ENCODE measurements at places on chromosomes 3 and 15. TPM values are rescaled to one million over a fixed set of nuclear protein-coding genes. Genes with fewer than 3 reads are reported as not detected.

The ZBED2 gene
- total RNA-seq = not detected

The POPDC2 gene
- 0.19 TPM for total RNA-seq

The CYP11A1 gene
- 1.9 TPM for total RNA-seq

The CHRD gene
- total RNA-seq = 0.63 TPM

The ROBO2 gene
- total RNA-seq = 2.0 TPM

The ZBTB47 gene
- total RNA-seq = 4.0 TPM

The C3orf49 gene
- total RNA-seq = not detected

The PXYLP1 gene
- 17.6 TPM for total RNA-seq

DNA sequence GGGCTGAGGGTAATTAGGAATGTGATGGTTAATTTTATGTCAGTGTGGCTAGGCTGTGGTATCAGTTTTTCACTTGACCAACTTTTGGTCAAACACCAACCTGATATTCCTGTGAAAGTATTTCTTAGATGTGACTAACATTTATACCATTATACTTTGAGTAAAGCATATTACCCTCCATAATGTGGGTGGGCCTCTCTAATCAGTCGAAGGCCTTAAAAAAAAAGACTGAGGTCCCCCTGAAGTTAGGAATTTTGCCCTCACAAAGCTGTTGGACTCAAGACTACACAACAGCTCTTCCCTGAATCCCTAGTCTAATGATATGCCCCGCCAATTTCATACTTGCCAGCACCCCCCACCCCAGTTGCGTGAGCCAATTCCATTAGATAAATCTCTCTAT lies 12.5 kb downstream of the SLMAP start:
- DNase-seq = no peak

DNA sequence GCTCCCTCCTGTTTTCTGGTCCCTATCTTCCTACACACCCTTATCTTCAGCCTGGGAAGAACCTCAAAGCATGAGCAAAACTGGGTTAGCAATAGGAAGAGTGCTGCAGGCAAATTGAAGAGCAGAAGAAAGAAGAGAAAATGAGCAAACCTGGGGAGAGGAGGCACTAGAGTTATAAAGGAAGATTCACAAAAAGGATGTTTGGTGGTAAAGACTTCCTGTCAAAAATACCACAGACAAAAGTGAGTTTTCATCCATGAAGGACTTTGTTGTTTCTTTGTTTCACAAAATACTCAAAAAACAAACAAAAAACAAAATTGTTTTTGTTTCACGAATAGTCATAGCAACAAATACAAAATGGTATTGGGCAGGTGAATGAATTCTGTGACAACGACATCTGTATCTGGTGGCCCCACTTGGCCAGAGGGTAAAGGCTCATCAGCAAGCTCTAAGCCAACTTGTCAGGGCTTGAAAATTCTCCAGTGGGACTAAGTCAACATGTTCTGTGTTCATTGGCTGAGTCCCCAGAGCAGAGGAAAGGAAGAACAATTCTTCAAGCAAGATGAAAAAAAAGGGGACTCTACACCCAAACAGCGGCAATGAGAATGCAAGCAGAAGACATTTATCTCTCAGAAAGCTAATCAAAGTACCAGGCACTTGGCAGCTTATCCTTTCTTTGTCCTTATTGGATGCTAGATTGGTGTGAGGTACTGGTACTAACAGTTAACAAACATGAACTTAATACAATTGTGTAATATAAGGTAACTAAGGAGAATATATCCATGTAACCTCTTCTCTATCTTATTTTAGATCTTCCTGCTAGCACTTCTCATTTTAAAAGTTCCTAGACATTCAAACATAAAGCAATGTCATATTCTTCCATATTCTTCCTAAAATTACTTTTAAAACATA lies 9.7 kb downstream of the ATP8B4 start:
- DNase-seq = no peak

- DNase-seq = no peak
Observed at GRCh38 chr3:152377184-152377570, 108.4 kb downstream of the MBNL1 start.

DNA sequence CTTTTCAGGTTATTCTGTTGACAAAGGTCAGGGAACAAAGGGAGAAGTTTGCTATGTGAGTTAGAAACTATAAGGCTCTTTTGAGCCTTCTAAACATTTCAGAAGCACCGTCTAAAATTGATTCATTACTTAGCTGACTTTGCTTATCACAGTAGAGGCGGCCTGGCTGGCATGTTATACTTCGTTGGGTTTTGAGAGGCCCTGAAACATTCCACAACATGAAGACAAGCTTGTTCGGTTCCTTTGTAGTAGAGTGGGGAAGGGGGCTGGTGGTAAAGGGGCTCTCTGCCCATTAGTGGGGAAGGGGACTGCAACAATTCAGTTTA lies 23.6 kb downstream of the ZBTB38 start:
- no peak for DNase-seq

DNA sequence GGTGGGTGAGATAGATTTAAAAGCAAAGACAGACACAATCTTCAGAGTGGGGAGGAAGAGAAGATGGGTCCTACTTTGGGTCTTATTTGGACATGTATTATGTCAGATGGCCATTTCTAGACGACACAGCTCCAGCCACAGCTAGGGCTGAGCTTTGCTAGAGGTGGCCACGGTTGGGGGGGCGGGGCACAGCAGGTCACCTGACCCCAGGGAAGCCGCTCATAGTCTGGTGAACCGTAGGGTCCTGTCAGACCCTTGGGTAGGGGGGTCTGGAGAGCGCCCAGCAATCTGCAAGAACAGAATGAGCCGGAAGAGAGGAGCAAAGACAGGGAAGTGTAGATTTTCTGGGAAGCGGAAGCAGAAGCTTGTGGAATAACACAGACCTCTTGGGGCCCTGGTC lies 6.6 kb downstream of the EPB42 start:
- no peak for DNase-seq

DNA sequence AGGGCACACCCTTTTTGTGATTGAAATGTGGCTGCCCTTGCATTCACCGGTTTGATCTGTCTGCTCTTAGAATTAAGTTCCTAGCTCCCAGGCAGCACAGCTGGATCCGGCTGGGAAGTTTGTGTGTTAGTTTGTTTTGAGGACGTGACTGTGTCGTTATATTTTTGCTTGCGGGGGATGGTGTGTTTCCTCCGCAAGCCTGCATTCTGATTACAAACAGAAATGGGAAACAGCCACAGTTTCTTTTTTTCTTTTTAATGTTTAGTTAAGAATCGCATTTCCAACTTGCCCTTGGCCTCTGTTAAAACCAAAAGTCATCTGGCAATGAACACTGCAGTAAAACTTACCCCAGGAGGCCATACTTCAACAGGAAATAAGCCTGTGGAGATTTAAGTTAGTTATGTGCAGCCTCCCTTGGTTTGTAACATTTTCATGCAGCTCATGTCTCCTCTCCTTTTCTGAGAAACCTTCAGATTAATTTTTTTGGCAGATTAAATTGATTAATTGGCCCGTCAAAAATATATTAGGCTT lies 888 bp downstream of the TMOD3 start:
- no peak for DNase-seq

- no peak for DNase-seq
Observed at GRCh38 chr3:16498130-16498890, 15.2 kb downstream of the RFTN1 start.

- DNase-seq = no peak
Observed at GRCh38 chr3:43004282-43004681, 25.2 kb downstream of the GASK1A start.

DNA sequence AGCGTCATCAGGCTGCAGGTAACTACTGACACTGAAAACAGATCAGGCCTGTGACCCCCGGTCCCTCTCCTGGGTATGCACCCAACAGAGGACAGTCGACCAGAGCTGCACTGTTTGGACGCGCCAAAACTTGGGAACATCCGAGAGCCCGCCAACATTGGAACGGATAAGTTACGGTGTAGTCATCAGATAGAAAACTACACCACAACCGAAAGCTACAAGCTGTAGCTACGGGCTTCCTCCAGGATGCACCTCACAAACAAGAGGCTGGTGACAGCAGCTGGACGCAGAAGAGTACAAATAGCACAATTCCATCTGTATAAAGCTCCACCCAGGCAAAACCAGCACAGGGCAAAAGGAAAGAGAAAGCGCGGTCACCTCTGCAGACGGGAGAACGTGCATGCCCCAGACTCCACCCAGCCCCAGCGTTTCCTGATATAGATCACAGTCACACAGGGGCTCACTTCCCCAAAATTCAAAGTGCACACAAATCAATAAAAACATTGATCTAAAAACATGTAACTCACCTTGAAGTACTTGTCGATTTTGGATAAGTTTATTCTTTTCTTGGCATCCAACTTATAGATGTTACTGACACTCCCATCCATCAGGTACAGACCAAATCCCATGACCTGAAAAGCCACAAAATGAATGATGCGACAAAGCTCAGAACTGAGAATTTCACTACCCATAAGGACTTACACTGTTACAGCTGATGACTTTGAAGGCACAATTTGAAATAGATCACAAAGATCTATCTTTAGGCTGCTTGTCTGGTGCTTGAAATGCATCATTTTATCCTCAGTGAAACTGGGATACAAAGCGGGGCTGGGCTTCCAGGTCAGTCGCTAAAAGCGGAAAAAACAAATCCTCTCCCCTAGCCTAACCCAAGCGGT lies 43.3 kb downstream of the CYFIP1 start:
- DNase-seq = no peak

Measured in H1 (cell line).